ENCODE measurements at places on chromosomes 5 and 9.

DNA sequence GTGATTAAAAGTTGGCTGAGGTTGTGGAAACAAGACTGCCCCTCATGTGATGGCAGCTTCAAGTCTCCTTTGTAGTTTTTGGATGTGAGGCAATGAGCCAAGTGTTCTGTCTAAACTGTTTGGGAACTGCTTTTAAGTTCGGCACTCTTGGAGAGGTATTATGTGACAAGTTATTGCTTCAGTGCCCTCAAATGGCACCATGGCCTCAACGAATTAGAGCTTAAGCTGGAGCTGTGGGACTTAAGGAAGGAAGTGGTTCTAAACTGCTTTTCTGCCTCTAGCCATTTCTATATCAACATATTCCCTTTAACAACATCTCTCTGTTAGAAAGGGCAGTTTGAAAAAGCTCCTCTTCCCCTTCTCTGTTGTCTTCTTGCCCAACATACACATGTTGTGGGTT lies 227.7 kb downstream of the RFK start:
- DNase-seq = peak; percentile 80

- peak; percentile 84 for DNase-seq
These were observed 13.2 kb downstream of the ENG start for GRCh38 chr9:127841087-127841835.

DNA sequence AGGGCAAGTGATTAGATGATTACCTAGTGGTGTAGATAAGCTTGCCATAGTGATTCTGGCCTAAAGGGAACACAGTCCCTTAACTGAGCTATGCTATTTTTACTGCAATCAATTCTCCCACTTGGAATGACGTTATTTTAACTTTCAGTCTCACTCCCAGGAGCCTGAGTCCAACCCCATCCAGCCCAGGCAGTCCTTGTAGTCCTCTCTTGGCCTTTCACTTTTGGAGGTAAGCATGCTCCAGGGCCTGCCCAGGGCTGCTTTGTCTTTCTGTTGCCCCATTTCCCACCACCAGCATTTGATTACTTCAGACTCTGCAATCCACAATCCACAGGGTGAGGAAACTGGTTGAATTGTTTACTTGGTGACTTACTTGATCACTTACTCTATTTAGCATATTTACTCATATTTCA lies 233.0 kb downstream of the CD180 start:
- no peak for DNase-seq

GRCh38 chr9:114674076-114674797 lies 7.8 kb downstream of the TEX48 start:
- DNase-seq = no peak

GRCh38 chr5:95848701-95849100 lies 26.2 kb upstream of the GLRX start:
- DNase-seq = no peak

GRCh38 chr5:140007311-140007710 lies 35.8 kb downstream of the NRG2 start:
- no peak for DNase-seq

DNA sequence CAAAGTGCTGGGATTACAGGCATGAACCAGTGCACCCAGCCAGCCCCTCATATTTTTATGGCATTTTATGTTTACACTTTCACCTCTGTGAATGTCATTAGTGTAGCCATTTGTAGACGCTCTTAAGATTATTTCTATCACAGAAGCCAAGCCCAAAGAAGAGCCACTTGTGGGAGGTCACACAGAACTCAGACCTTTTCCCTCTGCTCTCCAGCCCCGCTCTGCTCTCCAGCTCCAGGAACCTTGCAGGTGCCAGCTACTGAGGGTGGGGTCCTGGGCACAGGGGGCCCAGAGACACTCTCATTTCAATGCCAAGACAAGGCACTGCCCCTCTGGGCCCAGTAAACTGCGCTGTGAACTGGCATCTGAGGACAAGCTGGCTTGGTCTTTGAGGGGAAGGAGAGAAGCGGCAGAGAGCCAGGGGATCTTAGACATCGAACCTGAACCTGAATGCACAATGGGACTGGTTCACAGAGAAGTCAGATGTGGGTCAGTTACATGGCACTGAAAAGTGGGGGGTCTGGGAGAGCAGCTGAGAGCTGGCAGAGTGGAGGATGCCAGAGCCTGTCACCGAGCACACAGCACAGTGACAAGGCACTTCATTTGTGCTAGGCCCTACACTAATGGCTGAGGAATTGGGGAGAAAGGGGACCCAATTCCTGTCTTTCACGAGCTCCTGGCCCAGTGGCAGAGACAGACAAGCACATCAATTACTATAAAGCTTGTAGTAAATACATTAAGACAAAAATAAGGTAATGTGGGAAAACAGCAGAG lies 16.7 kb downstream of the ANXA6 start:
- no peak for DNase-seq

- DNase-seq = no peak
These were observed 147.9 kb downstream of the C5orf15 start for GRCh38 chr5:133820507-133820906.

DNA sequence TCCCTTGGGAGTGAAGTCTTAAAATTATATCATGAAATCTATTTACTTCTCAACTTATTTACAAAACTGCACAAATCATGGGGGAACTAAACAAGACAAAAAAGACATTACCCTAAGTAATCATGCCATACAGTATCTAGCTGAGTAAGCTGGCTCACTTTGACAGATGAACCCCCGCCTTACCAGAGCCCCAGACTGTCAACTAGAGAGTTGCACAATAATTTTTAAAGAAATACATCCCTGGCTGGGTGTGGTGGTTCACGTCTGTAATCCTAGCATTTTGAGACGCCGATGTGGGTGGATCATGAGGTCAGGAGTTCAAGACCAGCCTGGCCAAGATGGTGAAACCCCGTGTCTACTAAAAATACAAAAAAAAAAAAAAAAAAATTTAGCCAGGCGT lies 62.3 kb downstream of the LPAR1 start:
- peak; percentile 12 for DNase-seq

GRCh38 chr5:31287985-31288384 lies 94.5 kb downstream of the CDH6 start:
- no peak for DNase-seq

DNA sequence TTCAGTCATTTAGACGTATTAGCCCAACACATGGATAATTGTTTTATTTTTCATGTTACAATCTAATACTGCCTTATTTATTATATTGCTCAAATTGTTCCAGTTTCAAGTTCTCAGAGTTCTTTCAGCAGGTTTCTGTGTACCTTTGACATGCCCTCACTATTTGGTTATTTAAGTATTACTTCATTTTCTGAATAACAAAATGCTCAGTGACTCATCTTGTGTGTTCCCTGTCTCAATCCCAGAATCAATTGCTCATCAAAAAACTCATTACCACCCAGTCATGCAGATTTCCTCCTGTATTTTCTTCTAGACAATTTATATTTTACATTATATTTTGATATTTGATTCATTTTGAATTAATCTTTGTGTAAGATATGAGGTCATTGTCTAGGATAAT lies 562.6 kb downstream of the ANXA1 start:
- no peak for DNase-seq

DNA sequence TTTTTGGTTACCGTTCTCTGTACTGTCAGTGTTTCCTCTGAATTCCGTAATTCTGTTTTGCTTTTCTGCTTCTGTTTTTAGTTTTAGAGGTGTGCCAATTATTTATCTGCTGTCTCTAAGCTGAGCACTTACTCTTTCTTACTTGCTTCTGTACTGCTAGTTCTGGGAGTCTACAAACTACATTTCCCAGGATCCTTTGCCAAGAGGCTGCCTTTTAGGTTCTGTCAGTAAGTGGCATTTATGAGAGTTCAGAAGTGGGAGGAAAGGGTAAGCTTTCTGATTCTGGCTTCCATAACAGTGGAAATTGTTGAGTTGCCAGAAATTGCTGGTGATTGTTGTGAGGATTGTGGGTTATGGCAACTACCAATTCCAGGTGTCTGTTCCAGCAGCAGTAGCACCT lies 102.4 kb downstream of the OSTF1 start:
- DNase-seq = no peak

- DNase-seq = no peak
These were observed 59.6 kb upstream of the IL17B start for GRCh38 chr5:149438711-149439132.

DNA sequence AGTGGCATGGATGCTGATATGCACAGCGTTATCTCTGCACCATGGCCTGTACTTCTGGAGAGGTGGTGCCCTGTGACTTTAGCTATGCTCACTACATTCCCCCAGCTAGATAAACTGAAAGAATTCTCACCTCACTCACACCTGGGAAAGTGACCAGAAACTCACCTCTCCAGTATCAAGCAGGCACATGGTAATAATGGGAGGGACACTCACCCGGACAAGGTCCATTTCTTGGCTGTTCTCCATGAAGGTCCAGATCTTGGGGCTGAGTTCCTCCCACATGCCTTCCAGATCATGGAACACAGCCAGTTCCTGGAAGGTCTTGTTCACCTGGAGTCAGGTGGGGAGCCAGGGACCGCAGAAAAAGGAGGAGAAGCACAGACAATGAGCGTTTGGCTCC lies 72.8 kb downstream of the NIPSNAP3B start:
- DNase-seq = no peak

DNA sequence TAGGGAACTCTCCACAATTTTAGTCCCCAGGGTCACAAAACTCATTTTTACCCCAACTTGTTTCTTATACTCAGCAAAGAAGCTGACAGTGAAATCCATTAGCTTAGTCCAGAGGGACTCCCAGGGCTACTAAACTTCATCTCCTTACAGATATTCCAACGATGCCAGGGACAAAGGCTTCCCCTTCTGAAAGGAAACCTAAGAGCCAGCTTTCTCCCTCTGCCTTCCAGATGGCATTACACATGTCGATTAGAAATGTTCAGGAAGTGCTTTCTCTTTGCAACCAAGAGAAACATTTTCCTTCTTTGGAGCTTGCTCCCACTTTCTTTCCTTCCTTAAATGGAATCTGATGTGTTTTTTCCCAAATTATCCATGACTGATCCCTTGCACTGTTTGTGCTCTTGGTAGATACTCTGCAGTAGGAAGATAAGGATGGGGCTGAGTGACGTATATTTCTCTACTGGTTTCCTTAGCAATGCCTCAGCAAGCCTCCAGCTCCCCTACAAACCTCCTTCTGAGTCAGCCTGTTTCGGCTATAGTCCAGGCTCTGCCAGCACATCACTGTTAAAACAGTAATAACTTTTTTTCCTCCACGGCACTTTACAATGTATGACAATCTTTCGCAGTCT lies 43.0 kb upstream of the HTR4 start:
- DNase-seq = peak; percentile 22

- peak; percentile 29 for DNase-seq
These were observed 158.9 kb downstream of the HINT1 start for GRCh38 chr5:131005963-131006684.

- no peak for DNase-seq
These were observed 21.7 kb downstream of the PHF2 start for GRCh38 chr9:93597871-93598646.

DNA sequence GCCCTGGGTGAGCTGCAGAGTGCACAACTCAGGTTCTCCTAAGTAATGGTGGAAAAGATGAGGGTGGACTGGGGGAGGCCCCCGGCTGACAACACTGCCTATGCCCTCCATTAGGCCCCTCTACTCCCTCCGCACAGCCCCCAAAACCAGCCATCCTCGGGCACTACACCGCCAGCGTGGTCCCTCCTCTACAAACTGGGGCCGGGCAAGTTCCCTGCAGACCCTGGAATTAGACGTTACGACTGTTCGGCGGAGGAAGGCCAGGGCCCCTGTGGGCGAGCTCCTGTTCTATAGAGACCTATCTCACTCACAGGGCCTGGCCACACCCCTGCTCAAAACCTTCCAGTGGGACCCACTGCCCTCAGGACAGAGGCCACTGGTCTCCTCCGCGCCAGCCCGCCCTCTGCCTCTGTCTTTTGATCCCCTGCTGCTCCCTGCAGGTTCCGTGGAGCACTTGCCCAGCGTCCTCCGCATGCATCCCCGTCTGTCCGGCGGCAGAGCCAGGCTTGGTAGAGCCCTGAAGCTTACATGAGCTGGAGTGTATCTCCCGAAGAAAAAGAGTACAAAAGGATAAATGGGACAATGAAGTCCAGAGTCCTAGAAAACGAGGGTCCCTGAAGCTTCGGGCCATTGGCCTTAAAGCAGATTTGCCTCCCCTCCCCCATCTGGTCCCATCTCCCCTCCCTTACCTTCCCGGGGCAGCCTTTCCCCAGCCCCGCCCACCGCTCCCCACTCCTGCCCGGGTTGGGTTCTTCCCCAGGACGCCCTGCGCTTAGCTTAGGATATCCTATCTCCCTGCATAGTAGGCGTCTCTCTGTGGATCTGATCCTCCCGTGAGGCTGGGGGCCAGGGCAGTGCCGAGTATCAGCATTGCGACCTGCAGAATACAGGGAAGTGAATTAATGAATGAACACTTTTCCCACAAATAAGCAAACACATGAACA lies 71.3 kb downstream of the HRH2 start:
- DNase-seq = peak; percentile 40

- DNase-seq = peak; percentile 13
These were observed 134.9 kb downstream of the GABBR2 start for GRCh38 chr9:98573749-98574278.

- DNase-seq = no peak
These were observed 19.1 kb downstream of the TMEM38B start for GRCh38 chr9:105713260-105714019.

DNA sequence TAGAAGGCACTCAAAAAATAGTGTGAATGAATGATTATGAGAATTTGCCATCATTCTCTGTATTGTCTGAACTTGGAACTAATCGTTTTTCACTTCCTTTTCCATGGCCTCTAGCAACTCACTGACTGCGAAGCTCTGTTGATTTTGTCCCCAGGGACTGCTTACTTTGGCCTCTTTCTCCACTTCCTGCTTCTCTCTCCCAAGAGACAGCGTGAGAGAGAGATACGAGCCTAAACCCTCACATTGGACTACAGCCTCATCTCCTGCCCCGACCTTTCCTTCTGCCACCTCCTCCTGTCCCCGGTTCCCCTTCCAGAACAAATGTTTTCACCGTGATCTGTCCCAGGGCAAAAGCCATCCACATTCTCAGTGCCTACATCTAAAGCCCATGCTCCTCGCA lies 300.8 kb upstream of the PANK3 start:
- no peak for DNase-seq

DNA sequence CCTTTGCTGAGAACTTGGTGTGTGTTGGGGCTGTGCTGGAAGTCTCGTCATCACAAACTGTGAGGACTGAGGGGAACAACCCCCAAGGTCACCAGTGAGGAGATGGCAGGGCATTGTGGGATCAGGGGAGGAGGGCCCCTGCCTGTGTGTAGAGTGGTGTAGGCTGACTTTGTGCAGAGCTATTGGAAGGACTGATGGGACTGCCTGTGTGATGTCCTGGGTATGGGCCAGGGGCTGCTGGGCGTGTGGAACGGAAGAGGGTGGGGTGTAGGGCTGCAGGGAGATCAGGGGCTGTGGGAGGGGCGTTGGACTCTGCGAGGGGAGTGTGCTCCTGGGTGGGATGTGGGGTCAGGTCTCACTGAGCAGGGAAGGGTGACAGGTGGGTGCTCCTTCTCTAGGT lies 3.6 kb downstream of the WNK2 start:
- DNase-seq = no peak

GRCh38 chr9:93183663-93184431 lies at the start of gene WNK2:
Gene WNK2 (plus strand): TSS chr9:93184139. CDS start chr9:93184930, 791 bp downstream.
- peak; percentile 60 for DNase-seq

DNA sequence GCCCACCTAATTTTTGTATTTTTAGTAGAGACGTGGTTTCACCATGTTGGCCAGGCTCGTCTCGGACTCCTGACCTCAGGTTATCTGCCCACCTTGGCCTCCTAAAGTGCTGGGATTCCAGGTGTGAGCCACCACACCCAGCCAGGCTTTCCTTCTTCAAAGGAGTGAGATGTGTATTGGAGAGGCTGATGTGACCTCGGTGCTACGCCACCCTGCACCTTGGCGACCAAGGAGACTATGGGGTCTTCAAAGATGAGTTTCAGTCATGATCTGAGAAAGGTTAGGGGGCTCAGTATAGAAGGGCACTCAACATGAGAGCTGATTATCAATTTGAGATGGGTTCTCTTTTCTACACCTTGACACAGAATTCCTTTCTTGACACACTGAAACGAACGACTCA lies 284.2 kb upstream of the WWC1 start:
- no peak for DNase-seq
